ENCODE measurements at places on chromosomes 13 and 19.

DNA sequence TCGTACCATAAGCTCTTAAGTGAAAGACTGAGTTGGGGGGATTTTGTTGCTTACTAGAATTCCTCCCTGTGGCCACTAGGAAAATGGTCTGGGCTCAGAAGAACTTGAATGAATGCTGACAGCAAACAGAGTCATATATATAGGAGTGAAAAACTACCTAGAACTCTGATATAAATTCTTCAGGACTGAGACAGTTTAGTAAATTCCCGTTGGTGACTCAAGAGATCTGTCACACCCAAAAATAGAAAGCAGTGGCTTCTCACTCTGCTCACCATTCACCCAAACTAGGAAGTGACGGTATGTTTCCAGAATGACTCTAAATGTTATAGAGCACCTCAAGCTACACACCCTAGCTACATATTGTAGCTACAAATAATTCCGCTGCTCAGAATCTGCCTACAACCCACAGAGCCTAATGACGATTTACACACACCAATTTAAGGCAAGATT lies 116.2 kb downstream of the TBC1D4 start:
- DNase-seq = peak; percentile 82

DNA sequence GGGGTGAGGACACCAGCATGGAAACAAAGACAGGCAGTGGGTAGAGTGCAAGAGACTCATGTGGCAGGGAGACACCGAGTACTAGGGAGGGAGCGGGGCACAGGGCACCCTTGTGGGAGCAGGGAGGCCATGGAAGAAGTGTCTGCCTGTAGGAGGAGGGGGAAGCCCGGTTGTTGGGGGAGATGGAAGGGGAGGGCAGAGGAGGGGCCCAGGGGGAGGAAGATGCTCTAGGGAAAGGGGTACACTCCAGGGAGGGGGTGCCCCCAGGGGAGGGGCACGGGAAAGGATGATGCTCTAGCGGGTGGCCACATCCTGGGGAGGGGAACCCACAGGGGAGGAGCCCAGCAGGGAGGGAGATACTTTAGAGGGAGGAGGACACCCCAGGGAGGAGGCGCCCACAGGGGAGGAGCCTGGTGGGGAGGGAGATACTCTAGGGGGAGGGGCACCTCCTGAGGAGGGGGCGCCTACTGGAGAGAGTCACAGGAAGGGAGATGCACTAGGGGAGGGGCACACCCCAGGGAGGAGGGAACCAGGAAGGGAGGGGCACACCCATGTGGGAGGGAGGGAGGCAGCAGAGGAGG lies 24.9 kb downstream of the CPAMD8 start:
- DNase-seq = no peak

- DNase-seq = no peak
Observed at GRCh38 chr13:24194447-24194846, 33.9 kb downstream of the SPATA13 start.

GRCh38 chr13:80462037-80462436 lies 121.1 kb upstream of the SPRY2 start:
- DNase-seq = no peak

DNA sequence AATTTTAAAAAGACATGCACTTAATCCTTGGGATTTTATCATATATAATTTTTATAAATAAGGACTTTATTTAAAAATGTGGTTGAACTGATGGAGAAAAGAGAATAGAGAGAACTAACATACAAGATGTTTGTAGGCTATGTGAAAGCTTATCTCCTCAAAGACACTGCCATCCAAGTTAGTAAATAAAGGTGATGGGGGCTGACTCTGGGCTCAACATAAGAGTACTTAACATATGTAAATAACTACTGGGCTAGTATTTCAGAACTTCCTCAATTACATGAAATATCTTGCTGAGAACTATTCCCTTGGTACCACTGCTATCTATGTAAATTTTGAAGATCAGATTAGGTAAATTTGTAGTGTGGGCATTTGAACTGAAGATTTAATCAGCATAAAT lies 1017.3 kb upstream of the PCDH20 start:
- DNase-seq = no peak

DNA sequence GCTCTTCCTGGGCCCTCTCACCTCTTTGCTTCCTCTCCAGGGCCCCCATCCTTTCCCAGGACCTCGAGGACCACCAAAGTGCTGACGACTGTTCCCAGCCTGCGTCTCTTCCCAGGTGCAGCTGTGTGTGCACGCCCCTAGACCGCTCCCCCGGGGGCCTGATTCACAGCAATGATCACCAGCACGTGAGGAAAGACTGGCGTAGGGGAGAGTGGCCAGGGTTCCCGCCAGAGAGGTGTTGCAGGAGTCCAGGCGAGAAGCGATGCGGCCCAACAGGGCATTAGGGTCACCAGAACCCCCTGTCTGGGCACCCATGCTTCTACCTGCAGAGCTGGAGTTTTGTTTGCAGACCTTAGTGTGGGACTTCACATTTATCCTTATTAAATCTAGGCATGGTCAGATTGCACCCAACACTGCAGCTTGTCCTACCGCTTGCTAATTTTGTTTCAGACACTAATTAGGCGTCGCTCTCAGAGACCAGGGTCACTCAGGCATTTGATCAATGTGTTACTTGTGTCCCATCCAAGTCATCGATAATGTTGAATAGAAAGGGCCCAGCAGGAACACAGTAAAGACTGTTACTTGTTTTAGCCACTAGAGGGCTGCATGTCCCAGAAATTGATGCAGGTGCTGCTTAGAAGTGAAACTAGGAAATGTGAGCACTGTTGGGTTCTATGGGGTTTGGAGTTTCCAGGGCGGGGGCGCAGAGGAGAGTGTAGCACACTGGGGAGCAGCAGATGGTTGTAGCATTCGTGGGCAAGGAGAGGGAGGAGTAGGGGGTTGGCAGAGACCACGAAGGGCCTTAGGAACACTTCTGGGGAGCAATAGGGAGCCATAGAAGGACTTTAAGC lies 53.2 kb downstream of the CDADC1 start:
- DNase-seq = peak; percentile 83

DNA sequence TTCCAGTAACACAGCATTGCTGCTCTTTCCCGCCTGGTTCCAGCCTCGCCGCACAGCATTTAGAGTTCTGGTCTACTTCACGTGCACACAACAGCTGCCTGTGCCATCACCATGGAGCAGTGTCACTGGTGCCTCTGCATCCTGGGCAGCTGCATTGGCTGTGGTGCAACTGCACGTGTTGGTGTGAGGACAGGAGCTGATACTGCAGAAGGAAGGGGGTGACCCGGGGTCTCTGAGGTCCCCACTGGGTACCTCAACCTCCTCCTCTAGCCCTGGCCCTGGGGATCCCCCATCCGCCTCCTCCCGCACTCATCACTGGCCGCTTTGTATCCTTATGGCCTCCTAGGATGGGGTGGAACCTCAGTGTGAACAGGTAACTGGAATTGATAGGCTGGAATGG lies 112.5 kb downstream of the SOX1 start:
- no peak for DNase-seq

GRCh38 chr13:78603240-78603957 lies at the start of gene POU4F1:
POU4F1 (minus strand) TSS chr13:78603552; CDS start chr13:78603326, 226 bp downstream.
- no peak for DNase-seq

GRCh38 chr13:50715402-50716146 lies 127.9 kb downstream of the DLEU7 start:
- DNase-seq = peak; percentile 90

GRCh38 chr13:33438918-33439317 lies 153.4 kb upstream of the STARD13 start:
- DNase-seq = no peak

DNA sequence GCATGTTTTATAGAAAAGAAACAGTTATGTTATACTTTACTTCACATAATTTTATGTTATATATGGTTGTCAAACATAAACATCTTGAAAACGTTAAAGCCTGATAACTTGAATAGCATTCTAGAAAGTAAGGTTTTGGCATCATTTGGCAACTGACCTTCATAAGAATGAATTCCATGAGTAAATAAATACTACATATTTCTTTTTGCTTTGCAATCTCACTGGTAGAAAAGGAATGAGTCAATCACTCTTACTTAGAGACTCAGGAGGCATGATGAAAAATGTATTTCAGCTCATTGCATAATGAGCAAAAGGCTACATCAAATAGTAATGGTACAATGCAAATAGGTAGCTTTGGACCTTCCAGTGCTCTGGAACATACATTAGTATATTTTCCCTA lies 1381.9 kb downstream of the EFNB2 start:
- DNase-seq = no peak

- no peak for DNase-seq
Observed at GRCh38 chr13:85709072-85709471, 90.1 kb downstream of the SLITRK6 start.

DNA sequence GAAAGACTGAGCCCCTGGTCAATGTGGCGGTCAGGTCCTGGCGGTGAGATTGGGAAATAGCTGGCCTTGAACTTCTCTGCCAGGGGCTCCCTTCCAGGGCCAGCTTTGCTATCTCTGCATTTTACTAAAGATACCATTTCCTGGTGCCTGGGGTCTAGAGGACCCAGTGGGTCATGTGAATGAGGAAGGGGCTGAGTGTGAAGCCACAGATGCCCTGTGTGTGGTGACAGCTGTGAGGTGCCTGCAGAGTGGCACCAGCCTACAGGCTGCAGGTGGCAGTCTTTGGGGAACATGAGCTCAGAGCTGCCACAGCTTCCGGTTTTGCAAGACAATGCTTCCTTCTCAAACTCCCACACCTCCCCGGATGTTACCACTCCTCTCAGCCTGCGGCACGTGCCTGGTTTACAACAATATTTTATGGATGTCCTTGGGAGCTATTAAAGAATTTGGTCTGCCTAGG lies 5.2 kb upstream of the MLNR start:
- DNase-seq = peak; percentile 71

DNA sequence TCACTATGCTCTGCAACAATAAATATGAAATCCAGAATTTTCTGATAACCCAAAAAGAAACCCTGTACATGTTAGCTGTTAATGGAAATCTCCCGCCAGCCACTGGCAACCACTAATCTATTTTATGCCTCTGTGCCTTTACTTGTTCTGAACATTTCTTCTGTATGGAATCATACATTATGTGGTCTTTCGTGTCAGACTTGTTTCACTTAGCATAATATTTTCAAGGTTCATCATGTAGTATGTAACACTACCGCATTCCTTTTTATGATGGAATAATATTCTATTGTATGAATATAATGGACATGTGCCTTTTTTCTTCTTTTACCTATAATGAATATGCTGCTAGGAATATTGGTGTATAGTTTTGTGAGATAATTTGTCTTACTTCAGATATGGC lies 1123.3 kb downstream of the EFNB2 start:
- no peak for DNase-seq

GRCh38 chr13:112545856-112546255 lies 42.1 kb downstream of the TUBGCP3 start:
- no peak for DNase-seq

DNA sequence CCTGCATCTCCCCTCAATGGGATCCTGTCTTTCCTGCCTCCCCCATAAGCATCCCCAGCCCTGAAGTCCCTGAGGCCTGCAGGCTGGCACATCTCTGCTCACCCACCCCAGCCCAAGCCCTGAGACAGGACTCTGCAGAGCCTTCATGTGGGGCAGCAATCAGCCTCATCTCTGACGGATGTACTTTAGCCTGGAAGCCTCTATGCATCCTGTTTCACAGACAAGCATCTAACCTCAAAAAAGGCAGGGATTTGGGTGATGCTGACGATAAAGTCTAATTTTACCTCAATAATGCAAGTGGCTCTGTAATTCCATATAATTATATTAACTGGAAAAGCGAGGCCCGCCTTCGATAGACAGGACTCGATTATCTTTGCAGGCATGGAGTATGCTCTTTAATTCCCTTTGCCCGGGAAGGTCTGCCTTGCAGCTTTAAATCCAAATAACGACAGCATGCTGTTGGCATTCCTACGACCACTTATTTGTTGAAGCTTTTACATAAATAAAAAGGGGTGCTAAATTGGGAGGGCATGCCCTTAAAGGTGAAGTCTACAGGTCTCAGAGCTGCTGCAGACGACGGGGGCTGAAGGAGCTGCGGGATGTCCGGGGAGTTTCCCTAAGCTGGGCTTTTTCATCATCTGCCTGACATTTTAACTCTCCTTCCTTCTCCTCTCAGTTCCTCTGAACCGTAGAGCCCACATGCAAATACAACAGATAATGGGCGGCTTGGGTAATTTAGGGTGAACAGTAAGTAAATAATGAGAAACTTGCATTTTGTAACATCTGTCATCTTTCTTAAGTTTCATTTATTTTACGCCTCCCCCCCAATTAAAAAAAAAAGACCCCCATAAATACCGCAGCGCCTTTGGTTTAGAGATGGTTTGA lies 211.5 kb downstream of the URI1 start:
- no peak for DNase-seq

- DNase-seq = no peak
Observed at GRCh38 chr19:18697680-18698079, 14.2 kb downstream of the CRTC1 start.

DNA sequence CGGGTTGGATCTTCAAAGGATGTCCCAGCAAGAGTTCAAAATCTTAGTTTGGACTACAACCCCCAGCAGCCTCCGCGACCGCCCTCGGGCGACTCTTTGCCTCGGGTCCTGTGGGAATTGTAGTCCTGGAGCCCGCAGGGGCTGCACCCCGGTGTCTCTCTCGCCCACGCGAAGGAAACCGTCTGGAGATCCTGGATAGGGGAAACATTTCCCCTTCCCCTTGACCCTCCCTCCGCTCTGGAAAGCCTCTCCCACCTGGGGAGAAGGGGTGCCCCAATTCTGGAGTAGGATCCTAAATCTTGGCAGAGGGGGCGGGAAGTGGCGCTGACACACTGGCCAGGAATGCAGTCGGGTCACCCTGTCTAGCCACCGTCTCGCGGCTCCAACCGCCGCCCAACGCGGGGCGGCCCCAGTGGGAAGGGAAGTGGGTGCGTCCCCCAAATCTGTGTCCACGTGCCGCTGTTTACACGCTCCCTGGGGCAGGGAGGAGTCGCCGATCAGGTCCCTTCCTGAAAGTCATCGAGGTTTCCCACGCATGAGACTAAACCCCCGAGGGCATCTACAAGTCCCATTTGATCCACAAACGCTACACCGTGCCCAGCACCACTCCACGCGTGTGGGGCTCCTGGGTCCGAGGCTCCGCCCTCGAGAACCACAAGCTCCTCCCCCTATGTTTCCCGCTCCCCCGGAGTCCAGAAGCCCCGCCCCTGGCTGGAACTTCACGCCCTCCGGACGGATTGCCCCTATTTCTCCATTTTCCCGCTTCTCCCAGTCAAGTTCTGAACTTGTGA lies 761 bp upstream of the PPP1R13L start:
- peak; percentile 77 for DNase-seq

- DNase-seq = no peak
Observed at GRCh38 chr13:95784161-95784899, 107.4 kb downstream of the DNAJC3 start.

DNA sequence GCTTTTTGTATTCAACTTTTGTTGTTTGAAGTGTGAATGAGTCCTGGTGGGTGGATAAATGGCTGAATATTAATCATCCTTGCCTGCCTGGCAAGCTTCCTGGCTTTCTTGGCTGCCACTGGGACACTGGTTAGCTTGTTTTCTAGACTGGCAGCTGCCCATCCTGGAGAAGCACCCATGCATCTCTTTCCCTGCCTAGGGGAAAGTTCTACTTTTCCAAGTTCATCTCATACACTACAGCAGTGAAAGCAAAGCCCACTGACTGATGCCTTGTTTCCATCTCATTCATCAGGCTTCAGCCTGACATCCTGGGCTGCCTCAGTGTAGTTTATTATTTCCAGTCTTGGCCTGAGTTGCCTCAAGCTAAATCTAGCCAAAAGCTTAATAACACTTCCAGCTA lies 244.8 kb downstream of the PCDH20 start:
- DNase-seq = no peak
